ENCODE measurements at places on chromosomes 12 and 14.

- H3K27ac ChIP-seq: no peak within 1 kb of the TSS
- H3K4me1 ChIP-seq: no peaks in the 10 kb centered on the region
- H3K4me3 ChIP-seq: peak within 1 kb of the TSS; percentile 73
- peak; percentile 81 for DNase-seq
Measured at GRCh38 chr12:33439587-33440011, at the start of gene SYT10. SYT10 (minus strand) TSS chr12:33439819; CDS start chr12:33439522, 297 bp downstream.

- no peak overlapping the region for H3K27ac ChIP-seq
- H3K27me3 ChIP-seq: no peaks in the 10 kb centered on the region
- H3K4me1 ChIP-seq: no peaks in the 10 kb centered on the region
- H3K36me3 ChIP-seq: no peaks in the 10 kb centered on the region
- no peak for DNase-seq
Measured at GRCh38 chr14:56562883-56563282, 16.7 kb upstream of the TMEM260 start.

DNA sequence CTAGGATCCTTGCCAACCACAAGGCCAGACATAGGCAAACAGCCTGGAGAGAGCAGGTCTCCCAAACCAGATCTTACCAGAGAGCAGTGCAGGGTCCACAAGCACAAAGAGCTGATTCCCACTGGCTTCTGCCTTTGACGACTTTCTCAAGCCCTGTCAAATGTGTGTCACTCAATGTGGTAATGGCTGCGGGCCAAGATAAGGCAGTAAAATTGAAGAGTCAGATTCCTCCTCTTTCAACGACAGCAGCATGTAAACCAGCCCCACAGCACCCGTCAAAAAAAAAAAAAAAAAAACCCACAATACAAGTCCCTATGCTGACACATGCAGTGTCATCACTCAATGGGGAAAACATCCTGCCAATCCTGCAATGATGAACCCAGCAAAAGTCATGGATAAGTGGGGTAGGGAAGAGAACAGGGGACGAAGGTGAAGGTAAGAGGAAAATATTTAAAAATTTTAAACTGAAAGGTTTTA lies at the start of gene STON2:
Gene STON2 (minus strand): TSS at position 123 of the 477 bp plus-strand sequence. CDS start 1,942 bp downstream, outside the sequence.
- no peaks in the 10 kb centered on the region for H3K4me1 ChIP-seq
- H3K4me3 ChIP-seq: no peak within 1 kb of the TSS
- DNase-seq: no peak

DNA sequence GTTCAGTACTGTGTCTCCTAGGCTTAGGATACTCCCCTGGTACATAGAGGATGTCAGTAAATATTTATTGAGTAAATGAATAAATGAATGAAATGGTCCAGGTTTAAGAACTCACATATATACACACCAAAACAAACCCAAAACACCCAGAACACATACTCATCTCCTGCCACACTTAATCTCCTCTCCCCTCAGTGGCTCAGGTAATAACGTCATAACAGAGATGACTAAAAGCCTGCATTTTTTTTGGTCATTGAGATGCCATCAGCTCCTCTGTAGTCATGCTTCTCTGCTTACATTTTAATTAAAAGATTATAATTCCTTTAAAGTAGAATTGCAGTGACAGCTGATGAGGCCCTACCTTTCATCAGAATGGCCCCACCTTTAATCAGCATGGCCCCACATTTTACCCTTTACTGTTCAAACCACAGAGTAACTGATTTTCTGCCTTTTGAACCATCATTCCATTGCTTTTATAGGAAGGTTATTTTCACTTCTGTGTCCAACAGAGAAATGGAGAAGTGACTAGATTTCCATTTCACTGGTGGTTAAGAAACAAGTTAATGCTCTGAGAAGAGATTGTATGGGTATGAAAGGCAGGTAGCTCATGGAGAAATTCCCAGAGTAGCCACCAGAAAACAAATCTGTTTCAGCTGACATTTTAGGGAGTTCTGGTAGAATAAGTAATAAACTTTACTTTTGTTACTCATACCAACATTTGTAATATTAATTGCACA lies 193.4 kb upstream of the ATP2B1 start:
- H3K27ac ChIP-seq: no peak overlapping the region
- H3K27me3 ChIP-seq: no peaks in the 10 kb centered on the region
- no peak for DNase-seq
- H3K4me1 ChIP-seq: peaks cover 18% of the 10 kb centered on the region

DNA sequence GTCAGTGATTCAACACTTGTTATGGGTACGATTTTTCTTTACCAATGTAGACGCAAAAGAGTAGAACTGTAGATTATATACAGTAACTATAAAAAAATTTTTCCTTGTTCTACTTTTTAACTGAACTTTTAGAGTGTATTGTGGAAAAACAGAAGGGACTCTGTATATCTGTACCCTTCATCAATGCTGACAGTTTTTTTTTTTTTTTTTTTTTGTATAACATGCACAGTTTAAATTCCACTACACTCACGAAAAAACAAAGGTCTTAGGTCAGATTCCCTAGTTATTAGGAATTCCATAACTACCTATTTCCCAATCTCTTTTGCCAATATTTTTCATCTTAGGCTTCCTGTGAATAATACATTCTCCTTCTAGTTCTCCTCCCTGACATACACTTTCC lies 6.4 kb downstream of the DDHD1 start:
- H3K36me3 ChIP-seq: no peaks in the 10 kb centered on the region
- no peak overlapping the region for H3K4me3 ChIP-seq
- DNase-seq: no peak
